CD4-positive, CD25-positive, alpha-beta regulatory T cell (primary cell): ENCODE measurements at places on chromosomes 3 and 15.

- H3K36me3 ChIP-seq = peaks cover 38% of the 10 kb centered on the region
- H3K4me3 ChIP-seq = no peak overlapping the region
- H3K27me3 ChIP-seq = no peaks in the 10 kb centered on the region
- peaks cover 21% of the 10 kb centered on the region for H3K4me1 ChIP-seq
- DNase-seq = no peak
These were observed 39.7 kb downstream of the ARHGEF3 start for GRCh38 chr3:56761887-56762651.

GRCh38 chr3:64867224-64867623 lies 179.4 kb upstream of the ADAMTS9 start:
- no peak for DNase-seq
- H3K36me3 ChIP-seq = no peaks in the 10 kb centered on the region
- H3K27ac ChIP-seq = no peak overlapping the region

DNA sequence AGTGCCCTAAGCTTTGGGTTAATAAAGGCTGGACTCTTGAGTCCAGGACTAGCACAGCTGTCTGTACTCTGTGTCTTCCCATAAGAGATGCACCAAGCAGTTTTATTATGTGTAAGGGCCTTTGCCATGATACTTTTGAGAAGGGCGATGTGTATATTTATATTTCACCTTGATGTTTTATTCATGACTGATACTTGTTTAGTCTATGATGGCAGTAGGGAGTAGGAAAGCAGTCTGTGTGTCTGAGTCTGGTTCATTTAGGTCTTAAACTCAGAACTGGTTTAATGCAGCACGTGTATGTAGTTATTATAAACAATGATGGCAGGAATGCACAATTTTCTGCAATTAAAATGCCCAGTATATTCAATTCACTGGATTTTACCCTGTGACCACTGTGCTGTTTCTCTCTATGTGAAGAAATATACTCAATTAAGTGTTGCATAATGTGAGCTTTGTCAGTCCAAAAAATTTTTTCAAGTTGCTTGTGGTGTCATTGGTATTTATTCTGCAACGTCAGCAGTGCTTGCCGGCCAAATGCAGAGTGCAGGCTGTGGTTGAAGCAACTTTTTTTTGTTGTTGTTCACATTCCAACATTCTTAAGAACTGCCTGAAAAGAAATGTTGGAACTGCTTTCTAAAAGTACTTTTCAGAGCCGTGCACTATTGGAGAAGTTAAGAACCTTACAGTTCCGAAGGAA lies 423.7 kb upstream of the SEMA6D start:
- H3K27me3 ChIP-seq = no peaks in the 10 kb centered on the region
- no peaks in the 10 kb centered on the region for H3K4me1 ChIP-seq
- H3K27ac ChIP-seq = no peak overlapping the region

- H3K4me1 ChIP-seq = no peaks in the 10 kb centered on the region
- DNase-seq = no peak
- H3K27me3 ChIP-seq = no peaks in the 10 kb centered on the region
- no peak overlapping the region for H3K4me3 ChIP-seq
- H3K27ac ChIP-seq = no peak overlapping the region
- H3K36me3 ChIP-seq = no peaks in the 10 kb centered on the region
These were observed 35.7 kb downstream of the FLNB start for GRCh38 chr3:58043933-58044332.

DNA sequence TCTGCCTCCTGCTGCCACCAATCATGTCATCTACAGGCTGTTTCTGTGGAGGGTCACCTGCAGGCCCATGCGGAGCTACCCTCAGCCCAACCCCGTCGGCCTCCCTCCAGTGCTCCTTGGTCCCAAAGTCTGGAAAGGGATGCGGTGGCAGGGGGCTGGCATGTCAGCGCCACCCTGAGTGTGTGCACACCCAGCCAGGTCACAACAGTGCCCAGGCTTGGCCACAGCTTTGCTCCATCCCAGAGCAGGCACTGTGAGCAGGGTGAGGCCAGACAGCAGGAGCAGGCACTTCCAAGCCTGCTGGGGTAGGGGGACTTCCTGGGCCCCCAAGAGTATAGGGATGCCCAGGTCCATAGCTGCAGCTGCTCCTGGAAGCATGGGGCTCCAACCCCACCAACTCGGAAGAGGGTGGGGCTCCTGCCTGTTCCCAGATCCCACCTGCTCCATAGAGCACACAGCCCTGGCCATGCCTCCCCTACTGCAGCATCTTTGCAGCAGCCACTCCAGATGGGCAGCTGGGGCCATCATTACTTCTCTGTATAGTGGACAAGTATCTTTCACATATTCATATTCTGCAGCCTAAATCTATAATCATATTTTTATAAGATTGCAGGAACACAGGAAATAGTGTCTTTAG lies 109.3 kb downstream of the CBLB start:
- DNase-seq = no peak
- no peak overlapping the region for H3K4me3 ChIP-seq
- H3K4me1 ChIP-seq = peaks cover 36% of the 10 kb centered on the region
- H3K27ac ChIP-seq = no peak overlapping the region
- no peaks in the 10 kb centered on the region for H3K27me3 ChIP-seq

GRCh38 chr15:46652266-46652665 lies 1017.4 kb downstream of the SQOR start:
- no peak overlapping the region for H3K27ac ChIP-seq
- no peak overlapping the region for H3K4me3 ChIP-seq
- no peak for DNase-seq
- H3K36me3 ChIP-seq = no peaks in the 10 kb centered on the region
- H3K4me1 ChIP-seq = no peaks in the 10 kb centered on the region
- H3K27me3 ChIP-seq = no peaks in the 10 kb centered on the region

DNA sequence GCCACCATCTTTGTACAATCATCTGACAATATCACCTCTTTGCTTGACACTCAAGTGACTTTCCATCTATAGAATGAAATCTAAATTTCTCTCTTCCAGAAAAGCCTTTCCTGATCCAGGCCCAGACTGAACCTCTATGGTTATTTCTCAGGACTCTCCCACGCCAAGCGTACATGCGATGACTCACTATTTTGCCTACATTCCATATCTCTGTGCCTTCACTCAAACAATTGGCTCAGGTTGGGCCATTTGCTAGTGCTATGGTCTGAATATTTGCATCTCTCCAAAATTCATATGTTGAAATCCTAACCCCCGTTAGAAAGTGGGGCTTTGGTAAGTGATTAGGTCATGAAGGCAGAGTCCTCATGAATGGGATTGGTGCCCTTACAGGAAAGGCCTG lies 43.9 kb downstream of the ST3GAL6 start:
- no peak overlapping the region for H3K4me3 ChIP-seq
- H3K27ac ChIP-seq = no peak overlapping the region
- no peaks in the 10 kb centered on the region for H3K36me3 ChIP-seq
- H3K4me1 ChIP-seq = no peaks in the 10 kb centered on the region

GRCh38 chr15:38555686-38556334 lies 8.8 kb downstream of the RASGRP1 start:
- no peak for DNase-seq
- H3K4me1 ChIP-seq = peaks cover 100% of the 10 kb centered on the region
- peaks cover 63% of the 10 kb centered on the region for H3K36me3 ChIP-seq
- H3K27me3 ChIP-seq = no peaks in the 10 kb centered on the region
- H3K4me3 ChIP-seq = peak overlapping the region; percentile 92

DNA sequence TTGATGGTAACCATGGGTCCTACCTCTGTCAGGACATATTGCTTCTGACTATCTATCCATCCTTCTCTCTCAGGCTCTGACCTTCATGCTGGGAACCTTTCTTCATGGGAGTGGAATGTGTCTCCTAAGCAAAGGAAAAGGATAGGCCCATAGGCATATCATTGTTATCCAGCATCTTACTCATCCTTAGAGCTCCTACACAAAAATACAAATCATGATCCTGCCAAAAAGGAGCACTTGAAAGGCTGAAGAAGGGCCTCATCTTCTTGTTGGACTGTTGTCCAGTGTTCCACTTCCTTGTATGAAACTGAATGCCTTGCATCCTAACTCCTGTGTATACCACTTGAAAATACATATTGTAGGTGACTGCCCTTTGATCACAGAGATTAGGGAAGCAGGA lies 96.1 kb upstream of the SOX2 start:
- no peak for DNase-seq
- no peaks in the 10 kb centered on the region for H3K36me3 ChIP-seq
- H3K27ac ChIP-seq = no peak overlapping the region
- H3K27me3 ChIP-seq = no peaks in the 10 kb centered on the region
- no peaks in the 10 kb centered on the region for H3K4me1 ChIP-seq

GRCh38 chr15:36880224-36880912 lies 220.0 kb downstream of the MEIS2 start:
- peaks cover 62% of the 10 kb centered on the region for H3K27me3 ChIP-seq
- no peak for DNase-seq
- H3K4me3 ChIP-seq = no peak overlapping the region

- H3K27ac ChIP-seq = no peak overlapping the region
- H3K36me3 ChIP-seq = no peaks in the 10 kb centered on the region
- DNase-seq = no peak
- no peaks in the 10 kb centered on the region for H3K27me3 ChIP-seq
- no peaks in the 10 kb centered on the region for H3K4me1 ChIP-seq
- H3K4me3 ChIP-seq = no peak overlapping the region
These were observed 121.6 kb downstream of the ADAMTS17 start for GRCh38 chr15:100220058-100220768.

GRCh38 chr15:99324082-99324620 lies 72.9 kb downstream of the LRRC28 start:
- H3K36me3 ChIP-seq = no peaks in the 10 kb centered on the region
- no peaks in the 10 kb centered on the region for H3K27me3 ChIP-seq

DNA sequence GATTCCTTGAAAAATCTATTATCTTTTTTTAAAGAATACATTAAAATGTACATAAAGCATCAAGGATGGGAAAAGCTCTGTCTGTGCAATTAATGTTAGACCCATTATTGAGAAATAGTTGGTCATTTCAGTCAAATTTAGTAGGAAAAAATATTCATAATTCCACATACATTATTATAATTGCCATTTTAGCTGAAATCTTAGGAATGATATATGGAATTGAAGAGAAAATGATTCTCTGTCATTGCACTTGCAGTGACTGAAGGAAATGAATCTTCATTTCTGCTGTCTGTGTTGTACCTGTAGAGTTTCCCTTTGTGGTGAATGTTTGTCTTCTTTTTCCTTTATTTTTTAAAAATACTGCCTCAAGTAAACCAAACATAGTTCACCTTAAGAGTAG lies 473.9 kb downstream of the C3orf38 start:
- H3K27ac ChIP-seq = no peak overlapping the region
- no peak overlapping the region for H3K4me3 ChIP-seq
- H3K36me3 ChIP-seq = no peaks in the 10 kb centered on the region
- H3K4me1 ChIP-seq = no peaks in the 10 kb centered on the region
- no peak for DNase-seq

GRCh38 chr3:195356151-195357086 lies 85.5 kb upstream of the XXYLT1 start:
- H3K36me3 ChIP-seq = peaks cover 25% of the 10 kb centered on the region
- H3K4me1 ChIP-seq = no peaks in the 10 kb centered on the region
- DNase-seq = no peak
- H3K27me3 ChIP-seq = no peaks in the 10 kb centered on the region

DNA sequence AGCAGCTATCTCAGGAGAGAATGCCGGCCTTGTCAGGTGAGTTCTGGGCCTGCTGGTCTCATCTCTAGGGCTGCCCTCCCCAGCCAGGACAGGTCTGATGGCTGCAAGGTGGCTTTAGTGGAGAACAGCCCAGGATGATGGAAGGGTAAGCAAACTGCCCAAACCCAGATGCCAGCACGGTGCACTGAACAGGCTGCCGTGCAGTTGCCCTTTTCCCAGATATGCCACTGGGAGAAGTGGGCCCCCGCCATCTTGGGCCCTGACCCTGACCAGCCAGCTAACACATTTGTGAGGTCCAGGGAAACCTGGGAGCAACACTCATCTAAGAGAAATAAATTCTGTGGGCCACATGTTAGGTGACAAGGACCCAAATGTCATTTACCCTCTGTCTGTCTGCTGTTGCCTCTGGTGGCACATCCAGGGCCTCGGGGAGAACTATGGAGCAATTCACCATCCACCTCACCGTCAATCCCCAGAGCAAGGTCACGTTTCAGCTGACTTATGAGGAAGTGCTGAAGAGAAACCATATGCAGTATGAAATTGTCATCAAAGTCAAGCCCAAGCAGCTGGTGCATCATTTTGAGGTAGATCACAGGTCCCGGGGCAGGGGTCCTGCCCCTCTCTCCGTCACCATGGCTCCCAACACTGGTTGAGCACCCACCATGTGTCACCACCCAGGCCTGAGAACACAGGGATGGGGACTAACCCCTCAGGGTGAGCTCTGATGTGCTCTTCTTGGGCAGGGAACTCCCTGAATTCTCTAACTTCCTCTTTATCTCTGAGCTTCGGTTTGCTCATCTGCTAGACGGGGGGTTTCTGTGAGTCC lies 1.8 kb downstream of the ITIH1 start:
- H3K4me1 ChIP-seq = no peaks in the 10 kb centered on the region
- no peaks in the 10 kb centered on the region for H3K36me3 ChIP-seq
- peaks cover 4% of the 10 kb centered on the region for H3K27me3 ChIP-seq
- H3K4me3 ChIP-seq = no peak overlapping the region
- no peak overlapping the region for H3K27ac ChIP-seq

DNA sequence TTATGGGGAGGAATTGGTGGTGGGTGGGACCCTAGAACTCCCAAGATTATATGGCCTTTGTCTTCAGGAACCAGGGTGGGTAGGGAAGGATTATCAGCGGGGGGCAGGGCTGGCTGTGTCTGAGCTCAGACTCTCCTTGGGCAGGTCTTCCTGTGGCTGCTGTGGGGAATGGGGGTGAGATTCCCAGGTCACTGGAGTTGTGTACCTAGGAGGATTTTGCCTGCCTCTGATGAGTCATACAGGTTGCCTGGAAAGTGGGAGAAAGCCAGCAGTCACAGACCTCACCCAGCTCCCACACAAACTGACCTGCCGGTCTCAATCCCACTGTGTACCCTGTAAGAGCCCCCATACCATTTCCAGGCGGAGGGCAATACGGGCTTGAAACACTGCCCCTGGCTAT lies 209.9 kb upstream of the CNTN3 start:
- DNase-seq = no peak
- H3K4me3 ChIP-seq = no peak overlapping the region
- H3K4me1 ChIP-seq = no peaks in the 10 kb centered on the region
- no peaks in the 10 kb centered on the region for H3K27me3 ChIP-seq

- DNase-seq = no peak
- H3K36me3 ChIP-seq = no peaks in the 10 kb centered on the region
- H3K4me1 ChIP-seq = no peaks in the 10 kb centered on the region
- H3K4me3 ChIP-seq = no peak overlapping the region
These were observed 215.1 kb upstream of the UBE2E1 start for GRCh38 chr3:23590424-23591273.

DNA sequence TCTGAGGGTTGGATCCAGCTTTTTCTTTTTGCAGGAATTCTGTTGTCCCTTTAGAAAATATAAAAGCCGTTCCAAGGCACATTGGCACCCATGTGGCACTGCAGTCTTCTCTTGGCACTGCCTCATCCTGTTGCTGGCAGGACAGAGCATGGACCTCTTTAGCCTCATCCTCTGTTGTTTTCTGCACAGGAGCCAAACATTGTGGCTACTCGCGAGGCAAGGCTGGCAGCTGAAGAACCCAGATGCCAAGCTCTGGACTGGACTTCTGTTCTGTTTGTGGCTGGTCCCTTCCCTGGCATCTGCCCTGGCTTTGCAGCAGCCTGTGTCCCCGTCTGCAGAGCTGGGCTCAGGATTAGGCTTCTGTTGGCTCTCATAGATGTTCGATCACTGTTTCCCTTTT lies 224.7 kb upstream of the TBC1D5 start:
- no peaks in the 10 kb centered on the region for H3K36me3 ChIP-seq
- DNase-seq = no peak
- H3K4me1 ChIP-seq = no peaks in the 10 kb centered on the region
- H3K27ac ChIP-seq = no peak overlapping the region
